ENCODE measurements at places on chromosomes 4 and X.

DNA sequence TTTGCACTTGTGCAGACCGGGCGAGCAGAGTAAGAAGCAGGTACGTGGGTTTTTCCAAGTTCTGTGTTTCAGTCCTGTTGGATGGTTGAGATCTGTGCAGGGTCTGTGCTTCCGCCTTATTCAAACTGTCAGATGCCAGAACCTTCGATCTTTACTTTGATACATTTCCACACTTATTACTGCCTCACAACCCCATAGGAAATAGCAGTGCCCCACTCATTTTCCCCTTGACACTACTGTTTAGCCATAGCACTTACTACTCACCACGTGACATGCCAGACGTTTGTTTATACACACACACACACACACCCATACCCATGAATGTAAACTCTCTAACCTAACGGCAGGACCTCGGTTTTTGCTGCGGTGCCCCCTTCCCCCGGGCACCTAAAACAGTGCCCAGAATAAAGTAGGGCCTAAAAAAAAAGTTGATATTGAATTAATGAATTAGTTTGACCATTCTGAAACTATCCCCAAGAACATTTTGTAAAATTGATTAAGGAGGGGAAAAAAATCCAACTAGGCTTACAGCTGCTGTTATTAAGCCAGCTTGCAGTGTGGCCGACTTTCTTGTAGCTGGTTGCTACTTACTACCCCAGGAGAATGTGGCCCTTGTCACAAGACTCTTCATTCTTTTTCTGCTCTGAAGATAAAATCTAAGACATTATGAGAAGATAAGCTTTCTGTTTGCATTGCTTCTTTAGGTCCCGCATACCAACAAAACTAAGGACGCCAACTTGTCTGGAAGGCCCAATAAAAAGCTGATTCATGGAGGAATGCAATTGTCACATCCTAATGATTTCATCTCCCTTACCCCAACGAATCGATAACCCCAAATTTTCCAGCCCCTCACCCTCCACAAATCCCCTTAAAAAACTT lies 704 bp upstream of the SEPSECS start:
- DNase-seq, result no peak

DNA sequence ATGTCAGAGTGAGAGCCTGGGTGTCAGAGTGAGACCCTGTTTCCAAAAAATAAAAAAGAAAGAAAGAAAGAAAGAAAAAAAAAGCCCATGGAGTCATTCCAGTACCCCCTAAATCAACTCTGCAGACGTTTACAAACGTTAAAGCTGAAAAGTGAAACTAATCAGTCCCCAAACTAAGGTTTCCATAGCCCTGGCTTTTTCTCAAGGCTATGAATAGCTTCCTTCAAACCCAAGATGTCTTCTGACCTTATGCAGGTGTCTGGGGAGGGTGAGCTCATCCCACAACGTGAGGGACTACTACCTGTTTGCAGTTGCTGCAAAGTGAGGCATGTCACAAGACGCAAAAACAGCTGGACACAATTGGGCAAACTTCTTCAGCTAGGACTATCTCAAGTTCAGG lies 144.0 kb downstream of the SH3KBP1 start:
- no peak for DNase-seq

GRCh38 chr4:81796790-81797528 lies 325.3 kb upstream of the RASGEF1B start:
- no peak for DNase-seq

GRCh38 chr4:61531188-61531587 lies 331.1 kb downstream of the ADGRL3 start:
- DNase-seq, result no peak

DNA sequence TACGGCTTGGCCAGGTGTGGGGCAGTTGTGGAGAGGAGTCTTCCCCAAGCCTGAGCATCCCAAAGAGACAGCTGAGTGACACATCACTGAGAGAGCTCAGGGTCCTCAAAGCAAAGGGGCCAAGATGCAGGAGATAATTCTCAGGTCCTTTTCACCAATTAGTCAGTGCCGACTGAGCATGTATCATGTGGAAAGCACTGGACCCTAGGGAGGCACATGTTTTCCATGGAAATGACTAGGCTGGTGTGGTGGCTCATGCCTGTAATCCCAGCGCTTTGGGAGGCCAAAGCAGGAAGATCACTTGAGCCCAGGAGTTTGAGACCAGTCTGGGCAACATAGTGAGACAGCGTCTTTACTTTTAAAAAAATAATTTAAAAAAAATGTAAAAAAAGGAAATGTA lies 67.3 kb upstream of the PRPS1 start:
- DNase-seq, result no peak

GRCh38 chr4:69591364-69591763 lies 48.1 kb downstream of the UGT2A2 start:
- DNase-seq, result no peak
